ENCODE measurements at places on chromosomes 7 and 10. TPM values are rescaled to one million over a fixed set of nuclear protein-coding genes. Genes with fewer than 3 reads are reported as not detected.

GRCh38 chr7:75630549-75630948, 108.2 kb downstream of the HIP1 start:
- no peak for DNase-seq

- DNase-seq: no peak
These were observed 5.4 kb upstream of the PFKFB3 start for GRCh38 chr10:6197321-6197720.

DNA sequence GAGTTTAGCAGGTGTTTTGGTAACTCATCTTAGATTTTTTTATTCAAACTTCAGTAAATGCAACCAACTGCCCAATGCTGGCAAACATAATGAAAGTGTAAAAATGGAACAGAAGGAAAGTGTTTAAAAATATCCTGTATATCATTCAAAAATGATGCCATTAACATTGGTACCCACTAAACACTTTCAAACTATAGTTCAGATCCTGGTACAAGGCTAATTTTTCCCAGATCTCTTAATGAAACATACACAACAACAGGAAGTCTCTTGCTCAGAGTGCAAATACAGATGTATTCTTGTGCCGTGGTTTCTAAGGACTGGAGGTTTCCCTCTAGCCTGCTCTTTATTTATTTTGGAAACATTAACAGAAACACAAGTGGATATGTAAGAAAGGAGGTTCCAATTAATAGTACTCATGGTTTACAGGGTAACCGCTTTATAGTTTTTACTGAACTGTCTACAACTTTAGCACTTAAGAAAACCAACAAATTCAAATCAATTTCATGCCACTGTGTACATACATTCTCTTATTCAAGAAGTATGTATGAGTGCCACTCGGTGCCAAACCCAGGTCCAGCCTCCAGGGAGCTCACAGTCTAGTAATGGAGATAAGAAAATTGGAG, 176.0 kb upstream of the AKR1E2 start:
- DNase-seq: no peak

Gene AGR3
- not detected for total RNA-seq

DNA sequence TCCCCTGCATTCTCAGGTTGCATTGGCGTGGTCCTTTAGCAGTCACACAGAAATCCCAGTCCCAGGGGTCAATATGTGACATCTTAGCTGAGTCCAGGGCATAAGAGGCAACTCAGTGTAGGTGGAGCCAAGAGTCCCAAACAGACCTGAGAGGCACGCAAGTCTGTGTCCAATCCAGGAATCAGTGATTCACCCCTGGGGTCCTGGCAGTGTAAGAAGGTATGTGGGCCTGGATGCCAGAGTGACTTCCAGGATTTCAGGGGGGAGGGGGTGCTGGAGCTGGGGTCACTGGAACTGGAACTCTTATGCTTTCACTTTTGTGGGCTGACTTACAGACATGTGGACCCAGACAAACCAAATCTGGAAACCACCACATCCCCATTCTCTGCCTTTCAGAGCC, 26.8 kb downstream of the FRMPD2 start:
- no peak for DNase-seq

DNA sequence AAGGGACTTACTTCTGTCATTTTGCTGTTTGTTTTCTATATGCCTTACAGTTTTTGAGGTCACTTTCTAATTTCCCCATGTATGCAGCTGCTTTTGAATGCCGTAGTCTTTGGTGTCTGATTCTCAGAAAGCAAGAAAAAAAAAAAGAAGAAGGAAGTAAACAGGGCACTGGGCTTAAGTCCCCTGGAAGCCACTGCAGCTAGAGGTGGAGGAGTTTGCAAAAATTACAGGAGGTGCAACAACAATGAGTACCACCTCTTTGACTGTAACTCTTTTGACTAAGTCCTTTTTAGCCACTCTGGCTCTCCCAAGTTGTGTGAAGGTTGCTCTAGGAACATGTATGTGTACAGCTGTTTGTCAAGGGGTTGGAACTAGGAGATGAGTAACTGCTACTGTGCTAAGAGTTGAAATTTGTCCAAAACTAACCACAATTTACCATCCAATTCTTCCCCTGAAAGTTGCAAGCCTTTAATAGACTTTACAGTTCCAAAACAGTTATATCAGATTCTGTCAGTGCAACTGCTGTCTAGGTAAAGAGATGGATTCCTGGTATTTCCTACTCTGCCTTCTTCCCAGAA, 588.0 kb upstream of the LRRN3 start:
- peak; percentile 12 for DNase-seq

Gene PODXL
- total RNA-seq: 2.2 TPM

GRCh38 chr10:102113956-102114857, 6.0 kb downstream of the LDB1 start:
- DNase-seq: peak; percentile 49

DNA sequence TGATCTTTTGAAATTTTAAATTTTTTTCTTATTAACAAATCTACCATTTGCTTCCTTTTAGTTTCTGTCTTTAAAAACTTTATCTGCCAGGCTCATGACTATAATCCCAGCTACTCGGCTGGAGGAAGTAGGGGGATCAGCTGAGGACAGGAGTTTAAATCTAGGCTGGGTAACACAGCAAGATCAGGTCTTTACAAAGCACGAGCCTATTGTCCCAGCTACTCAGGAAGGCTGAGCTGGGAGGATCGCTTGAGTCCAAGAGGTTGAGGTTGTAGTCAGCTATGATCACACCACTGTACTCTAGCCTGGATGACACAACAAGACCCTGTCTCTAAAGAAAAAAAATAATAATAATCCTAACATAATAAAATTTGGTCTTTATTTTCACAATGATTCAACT, 17.5 kb downstream of the DPY19L1 start:
- DNase-seq: no peak

Gene KIAA1549
- total RNA-seq: 3.3 TPM

Gene PTPN20
- not detected for total RNA-seq

Gene MYL10
- 0.34 TPM for total RNA-seq

DNA sequence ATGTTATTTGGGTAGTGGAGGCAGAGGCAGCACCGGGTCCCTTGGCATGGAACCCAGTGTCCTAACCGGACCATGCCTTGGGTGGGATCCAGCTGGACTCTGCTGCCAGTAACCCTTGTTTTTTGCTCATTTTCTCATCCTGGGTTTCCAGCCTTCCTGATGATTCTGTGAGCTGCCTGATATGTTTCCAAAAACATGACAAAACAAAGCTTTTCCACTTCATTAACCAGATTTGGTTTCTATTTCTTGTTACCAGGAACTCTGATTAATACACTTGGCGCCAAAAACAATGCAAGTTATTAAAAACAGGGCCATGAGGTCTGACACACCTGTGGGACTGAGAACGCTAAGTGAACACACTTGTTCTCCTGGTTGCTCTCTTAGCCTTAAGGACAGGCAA, 32.8 kb upstream of the DLG5 start:
- no peak for DNase-seq

Gene CCDC146
- 0.92 TPM for total RNA-seq

DNA sequence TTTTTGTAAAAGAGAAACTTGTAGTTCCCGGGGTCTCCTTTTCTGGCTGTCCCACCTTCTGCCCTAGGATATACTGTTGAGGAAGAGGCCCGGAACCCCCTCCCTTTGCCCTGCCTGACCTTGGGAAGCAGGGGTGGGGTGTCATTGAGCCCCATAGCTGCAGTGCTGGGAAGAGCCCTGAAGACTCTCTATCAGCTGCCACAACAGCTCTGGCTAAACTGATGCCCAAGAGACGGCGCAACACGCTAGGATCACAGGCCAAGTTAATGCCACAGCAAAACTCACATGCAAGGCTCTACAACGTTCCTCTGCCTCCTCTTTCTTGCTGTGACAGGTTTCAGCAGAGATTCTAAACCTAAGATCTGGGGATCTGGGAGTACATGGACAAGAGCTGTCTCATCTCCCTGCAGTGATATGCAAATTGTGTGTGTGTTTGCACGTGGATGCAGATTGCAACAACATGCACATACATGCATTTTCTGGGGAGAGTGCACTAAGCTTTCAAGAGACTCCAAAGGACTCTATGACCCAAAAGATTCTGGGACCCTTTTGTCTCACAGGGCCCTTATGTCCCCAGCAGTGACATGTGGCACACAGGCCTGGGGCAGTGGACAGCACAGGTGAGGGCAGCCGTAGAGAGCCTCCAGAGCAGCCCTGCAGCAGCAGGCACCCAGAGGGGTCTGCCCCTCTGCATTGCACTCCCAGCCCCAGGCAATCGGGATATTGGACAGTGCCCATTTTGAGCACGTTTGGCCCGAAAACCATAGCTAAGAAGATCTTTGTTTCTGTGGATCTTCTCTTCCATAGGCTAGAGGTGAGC, 2.5 kb downstream of the RASSF4 start:
- DNase-seq: no peak

Gene CTTNBP2
- total RNA-seq: 7.5 TPM

GRCh38 chr7:113582471-113582870, 336.3 kb downstream of the PPP1R3A start:
- peak; percentile 78 for DNase-seq

Gene ARMH3
- 8.1 TPM for total RNA-seq

Gene NPSR1
- total RNA-seq: not detected

DNA sequence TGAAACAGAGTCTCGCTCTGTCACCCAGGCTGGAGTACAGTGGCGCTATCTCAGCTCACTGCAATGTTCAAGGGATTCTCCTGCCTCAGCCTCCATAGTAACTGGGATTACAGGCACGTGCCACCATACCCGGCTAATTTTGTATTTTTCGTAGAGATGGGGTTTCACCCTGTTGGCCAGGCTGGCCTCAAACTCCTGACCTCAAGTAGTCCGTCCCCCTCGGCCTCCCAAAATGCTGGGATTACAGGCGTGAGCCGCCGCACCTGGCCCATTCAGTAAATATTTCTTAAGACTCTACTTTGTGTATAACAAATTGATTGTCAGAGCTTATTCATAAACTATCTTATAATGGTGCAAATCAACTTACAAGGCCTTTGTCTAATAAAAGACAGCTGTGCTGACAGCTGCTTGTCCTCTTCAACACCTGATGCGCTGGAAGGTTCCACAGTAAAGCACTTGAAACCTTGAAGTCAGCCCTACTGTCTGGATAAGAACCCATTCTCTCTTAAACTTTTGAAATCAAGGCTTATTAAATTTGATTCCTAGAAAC, 14.7 kb downstream of the ECHDC3 start:
- DNase-seq: peak; percentile 11

Gene CYP26C1
- total RNA-seq: not detected

- no peak for DNase-seq
These were observed 43.0 kb downstream of the TNS3 start for GRCh38 chr7:47538846-47539311.

Gene NUTM2D
- total RNA-seq: 0.90 TPM

Gene ZNF804B
- not detected for total RNA-seq

DNA sequence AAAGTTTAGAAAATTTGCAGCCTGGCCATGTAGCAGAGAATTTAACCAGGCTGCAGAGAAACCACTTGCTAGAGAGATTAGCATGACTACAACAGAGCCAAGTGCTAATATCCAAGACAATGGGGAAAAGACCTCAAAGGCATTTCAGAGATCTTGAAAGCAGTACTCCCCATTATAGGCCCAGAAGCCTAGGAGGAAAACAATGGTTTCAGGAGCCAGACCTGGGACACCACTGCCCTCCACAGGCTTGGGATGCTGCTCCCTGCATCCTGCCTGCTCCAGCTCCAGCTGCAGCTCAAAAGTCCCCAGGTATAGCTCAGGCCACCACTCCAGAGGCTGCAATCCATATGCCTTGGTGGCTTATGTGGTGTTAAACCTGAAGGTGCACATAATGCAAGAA, 101.5 kb upstream of the TMEM72 start:
- peak; percentile 21 for DNase-seq

Gene PDK4
- 0.46 TPM for total RNA-seq

Gene FKBP14
- total RNA-seq: 28.9 TPM

Gene SOSTDC1
- not detected for total RNA-seq

GRCh38 chr7:50353894-50354595, 49.5 kb downstream of the IKZF1 start:
- no peak for DNase-seq

- DNase-seq: no peak
These were observed 34.7 kb downstream of the IMMP2L start for GRCh38 chr7:111527545-111527944.

Gene NRCAM
- 6.0 TPM for total RNA-seq

Gene GARIN1A
- 0.63 TPM for total RNA-seq

Gene MSMB
- total RNA-seq: not detected
